ENCODE measurements at places on chromosomes 6 and 20. TPM values are rescaled to one million over a fixed set of nuclear protein-coding genes. Genes with fewer than 3 reads are reported as not detected.

OR12D3 gene
- total RNA-seq: not detected

GJA10 gene
- not detected for total RNA-seq

ATP9A gene
- 20.0 TPM for total RNA-seq

FILIP1 gene
- 0.40 TPM for total RNA-seq

HCRTR2 gene
- total RNA-seq: not detected

LHFPL5 gene
- total RNA-seq: 0.16 TPM

TP53RK gene
- total RNA-seq: 13.7 TPM

NKX2-4 gene
- not detected for total RNA-seq

All from A549 treated with dexamethasone at 1 μM for 4 hours (cell line).